ENCODE measurements at places on chromosomes 5 and 9. TPM values are rescaled to one million over a fixed set of nuclear protein-coding genes. Genes with fewer than 3 reads are reported as not detected.

The CDH6 gene
- total RNA-seq: 0.56 TPM

The GLIPR2 gene
- 32.4 TPM for total RNA-seq

- DNase-seq: no peak
Observed at GRCh38 chr5:65809817-65810531, 88.0 kb downstream of the NLN start.

GRCh38 chr9:20014168-20014567, 225.3 kb upstream of the SLC24A2 start:
- peak; percentile 29 for DNase-seq

GRCh38 chr5:31247381-31247780, 53.9 kb downstream of the CDH6 start:
- DNase-seq: no peak

DNA sequence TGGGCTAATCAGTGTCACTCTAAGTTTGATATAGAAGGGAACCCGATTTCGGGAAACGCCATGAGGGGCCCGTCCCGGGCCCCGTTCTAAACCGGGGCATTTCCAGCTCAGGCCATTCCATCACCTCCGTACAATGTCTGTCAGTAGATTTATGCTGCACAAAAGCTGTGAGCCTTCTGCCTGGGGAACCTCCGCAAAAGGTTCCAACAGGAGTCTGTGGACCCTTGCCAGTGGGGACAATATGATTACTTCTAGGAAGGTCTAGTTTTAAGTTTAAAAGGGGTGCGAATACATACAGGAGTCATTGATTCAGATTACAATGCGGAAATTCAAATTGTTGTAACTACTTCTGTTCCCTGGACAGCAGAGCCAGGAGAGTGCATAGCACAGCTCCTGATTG, 57.6 kb downstream of the RAPGEF1 start:
- DNase-seq: peak; percentile 44

- DNase-seq: no peak
Observed at GRCh38 chr5:151720215-151720614, 33.5 kb upstream of the SPARC start.

Measured in dermis blood vessel endothelial cell (primary cell).